ENCODE measurements at places on chromosomes 3 and 15.
A peak's percentile ranks its signal among the peaks of the same experiment; 100 is the strongest.

DNA sequence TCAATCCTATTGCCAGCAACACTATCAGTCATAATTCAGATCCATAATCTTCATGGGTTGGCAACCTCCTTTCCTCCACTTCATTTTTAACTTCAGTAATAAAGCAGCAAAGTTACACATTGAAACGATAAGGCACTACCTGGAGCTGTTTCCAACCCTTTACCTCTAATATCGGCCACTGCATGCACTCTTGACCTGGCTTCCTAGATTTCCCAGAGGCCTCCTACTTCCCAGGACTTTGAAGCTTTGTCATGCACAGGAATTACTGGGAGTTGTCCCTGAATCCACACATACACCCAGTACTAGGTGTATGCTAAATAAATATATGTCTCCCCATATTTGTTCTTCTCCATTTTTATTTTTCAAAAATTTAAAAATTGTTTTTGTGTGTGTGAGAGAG lies 126.1 kb downstream of the PLD1 start:
- no peak for DNase-seq

GRCh38 chr3:162171970-162172369 lies 675.4 kb downstream of the OTOL1 start:
- no peak for DNase-seq

- no peak for DNase-seq
Observed at GRCh38 chr15:100438570-100438969, 90.2 kb downstream of the CERS3 start.

- no peak for DNase-seq
Observed at GRCh38 chr15:51203797-51204196, 109.1 kb upstream of the TNFAIP8L3 start.

- no peak for DNase-seq
Observed at GRCh38 chr15:68411343-68411675, 20.7 kb downstream of the ITGA11 start.

- no peak for DNase-seq
Observed at GRCh38 chr3:52034651-52035050, 21.7 kb downstream of the DUSP7 start.

GRCh38 chr3:139794469-139795265 lies 116.9 kb upstream of the NMNAT3 start:
- no peak for DNase-seq

DNA sequence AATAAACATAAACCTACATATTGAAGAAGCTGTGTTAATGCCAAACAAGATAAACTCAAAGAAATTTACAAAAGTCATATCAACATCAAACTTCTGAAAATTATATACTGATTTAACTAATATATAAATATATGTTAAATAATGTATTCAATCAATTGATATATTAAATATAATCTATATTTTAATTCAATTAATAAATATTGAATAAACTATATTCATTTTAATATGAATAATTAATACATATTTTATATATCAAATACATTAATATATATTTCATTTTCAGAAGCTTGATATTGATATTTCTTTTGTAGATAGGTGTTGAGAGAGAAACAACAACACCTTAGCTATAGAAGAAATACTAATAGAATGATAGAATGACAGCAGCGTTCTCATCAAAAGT lies 768.1 kb downstream of the MECOM start:
- no peak for DNase-seq

DNA sequence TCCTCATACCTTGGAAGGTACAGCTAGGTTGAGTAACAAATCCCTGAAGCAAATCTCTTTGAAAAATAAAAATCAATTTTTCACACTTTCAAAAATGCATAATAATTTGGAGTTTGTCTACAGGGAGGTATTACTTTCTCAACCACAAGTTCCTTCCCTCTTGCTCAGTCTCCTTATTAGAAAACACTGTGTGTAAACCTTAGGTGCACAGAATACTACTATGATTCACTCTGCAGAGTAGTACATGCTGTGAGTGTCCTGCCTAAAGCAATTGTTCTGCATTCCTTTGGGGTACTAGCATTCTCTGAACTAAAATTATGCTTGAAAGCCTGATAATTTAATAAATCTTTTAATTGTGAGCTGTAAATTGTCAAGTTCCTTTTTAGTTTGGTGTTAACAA lies 115.9 kb upstream of the EPHA3 start:
- no peak for DNase-seq

DNA sequence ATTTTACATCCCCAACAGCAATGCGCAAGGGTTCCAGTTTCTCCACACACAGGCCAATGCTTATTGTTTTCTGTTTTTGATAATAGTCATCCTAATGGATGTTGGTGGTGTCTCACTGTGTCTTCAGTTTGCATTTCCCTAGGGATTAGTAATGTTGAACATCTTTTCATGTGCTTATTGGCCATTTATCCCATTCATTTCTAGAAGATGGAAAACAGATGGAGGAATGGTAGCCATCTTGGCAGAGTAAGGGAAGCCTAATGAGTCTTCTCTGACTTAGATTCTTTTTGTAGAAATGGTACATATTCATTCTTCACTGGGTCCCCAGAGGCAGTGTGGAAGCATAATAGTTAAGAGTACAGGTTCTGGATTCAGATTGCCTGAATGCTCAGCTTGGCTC lies 46.8 kb upstream of the SRGAP3 start:
- no peak for DNase-seq

GRCh38 chr3:117799387-117799735 lies 1089.8 kb downstream of the TUSC7 start:
- DNase-seq: no peak

GRCh38 chr15:81106560-81106959 lies 27.5 kb upstream of the CFAP161 start:
- DNase-seq: peak; percentile 66

All from dermis microvascular lymphatic vessel endothelial cell (primary cell).